Stimulated activated CD4-positive, alpha-beta T cell treated with anti-CD3 and anti-CD28 coated beads, Interleukin-4, amount 100 ng/mL, for 24 hours (primary cell): ENCODE measurements at places on chromosomes 16 and 17.

- DNase-seq: no peak
Measured at GRCh38 chr16:13708347-13709120, 211.4 kb upstream of the ERCC4 start.

DNA sequence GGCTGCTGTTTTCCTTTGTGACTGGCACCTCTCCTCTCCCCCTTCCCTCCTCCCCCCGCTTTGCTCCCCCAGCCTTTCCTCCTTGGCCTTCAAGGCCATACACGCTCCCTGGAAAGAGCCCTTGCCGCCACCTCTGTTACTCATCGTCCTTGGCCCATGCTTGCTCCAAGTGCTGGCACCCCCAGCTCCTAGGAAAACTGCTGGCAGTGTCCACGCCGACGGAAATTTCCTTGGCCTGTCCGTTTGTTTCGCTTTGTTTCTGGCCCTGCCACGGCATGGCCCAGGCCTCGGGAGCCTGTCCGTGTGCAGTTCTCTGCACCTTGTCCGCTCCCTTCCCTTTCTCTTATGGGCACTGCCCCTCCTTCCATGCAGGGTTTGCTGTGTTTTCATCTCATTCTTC lies 18.0 kb downstream of the CA5A start:
- no peak for DNase-seq

GRCh38 chr16:9411426-9411825 lies 320.0 kb downstream of the HAPSTR1 start:
- DNase-seq: no peak

DNA sequence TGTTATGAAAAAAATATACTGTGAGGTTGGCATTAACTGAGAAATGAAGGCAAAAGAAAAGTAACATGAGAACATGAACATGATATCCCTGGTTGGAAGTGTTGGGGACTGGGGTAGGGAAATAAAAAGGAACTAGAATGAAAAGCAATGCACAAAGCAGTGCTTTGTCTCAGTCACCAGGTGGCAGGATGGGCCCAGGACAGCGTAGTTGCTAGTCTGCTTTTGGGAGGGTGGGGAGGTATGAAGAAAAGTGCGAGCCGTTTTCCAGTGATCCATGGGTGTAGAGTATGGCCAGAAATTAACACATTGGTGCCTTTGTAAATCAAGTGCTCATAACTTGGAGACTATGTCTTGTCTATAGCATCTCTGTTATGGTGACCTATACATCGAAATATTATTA lies 662.5 kb upstream of the SALL1 start:
- DNase-seq: no peak

DNA sequence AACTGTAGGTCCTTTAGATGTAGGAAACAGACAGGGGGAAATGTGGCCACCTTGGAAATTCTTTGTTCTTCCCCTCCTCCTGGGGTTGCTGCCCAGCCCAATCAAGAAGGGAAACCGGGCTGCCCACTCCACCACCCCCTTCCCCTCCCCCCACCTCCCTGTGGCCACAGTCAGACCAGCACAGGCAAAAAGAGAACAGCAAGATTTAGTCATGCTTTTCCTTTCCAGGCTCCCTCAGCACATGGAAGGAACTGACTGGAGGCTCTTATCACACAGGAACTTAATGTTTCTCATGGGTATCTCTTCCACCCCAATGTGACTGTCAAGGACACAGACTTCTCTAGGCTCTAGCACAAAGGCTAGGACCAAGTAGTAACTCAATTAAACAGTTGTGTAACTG lies 3.0 kb upstream of the CCL1 start:
- DNase-seq: no peak

- DNase-seq: peak; percentile 78
Measured at GRCh38 chr17:35969558-35970380, 11.5 kb downstream of the CCL16 start.

GRCh38 chr16:1367486-1368174 lies 15.9 kb downstream of the GNPTG start:
- no peak for DNase-seq

DNA sequence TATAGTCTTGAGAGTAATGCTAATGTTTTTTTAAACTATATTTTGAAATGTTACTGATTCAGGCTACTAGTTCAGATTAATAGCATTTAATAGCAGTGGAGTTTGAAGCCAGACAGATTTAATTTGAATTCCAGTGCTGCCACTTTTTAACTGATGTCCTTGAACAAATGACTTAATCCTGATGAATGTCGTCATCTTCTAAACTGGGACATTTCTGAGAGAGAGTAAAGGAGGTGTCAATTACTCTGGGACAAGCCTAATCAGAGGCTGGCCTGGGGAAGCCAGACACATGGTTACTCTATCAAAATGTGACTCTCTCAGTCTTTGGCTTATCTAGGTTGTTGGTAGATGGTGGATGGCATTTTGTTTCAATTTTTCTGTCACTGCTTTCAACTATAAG lies 246.7 kb downstream of the HS3ST3A1 start:
- DNase-seq: no peak

DNA sequence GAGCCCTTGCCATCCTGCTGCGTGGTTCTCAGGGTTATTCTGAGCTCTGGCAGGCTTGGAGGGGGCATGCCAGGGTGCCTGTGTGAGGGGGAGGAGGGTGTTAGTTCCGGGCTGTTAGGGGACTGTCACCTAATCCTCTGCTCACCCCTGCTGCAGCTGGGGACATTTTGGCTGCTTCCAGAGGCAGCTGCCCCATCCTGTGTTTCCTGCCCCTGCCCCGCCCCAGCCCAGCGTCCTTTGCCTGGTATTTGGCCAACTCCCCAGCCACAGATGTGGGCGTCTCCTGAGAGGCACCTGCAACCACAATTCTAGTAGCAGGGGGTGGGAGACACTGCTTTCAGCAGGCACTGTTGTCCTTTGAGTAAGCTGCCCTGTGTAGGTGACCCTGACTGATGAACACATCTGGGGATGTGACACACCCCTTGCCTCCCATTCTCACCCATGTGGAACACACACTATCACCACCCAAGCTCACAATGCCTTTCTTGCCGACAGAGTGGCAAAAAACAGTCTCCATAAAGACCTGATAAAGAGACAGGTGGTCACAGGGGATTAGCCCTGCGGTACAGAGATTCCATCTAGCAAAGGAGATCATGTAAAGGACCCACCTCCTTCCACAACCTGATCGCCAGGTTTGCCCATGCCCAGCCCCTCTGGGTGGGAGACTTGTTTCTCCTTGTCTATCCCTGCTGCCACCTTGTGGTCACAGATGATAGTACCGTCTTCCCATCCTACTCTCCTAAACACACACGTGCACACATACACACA lies at the start of gene CHRNE:
CHRNE (minus strand) TSS at position 48 of the 768 bp plus-strand sequence; CDS start at position 13, 35 bp downstream.
- peak; percentile 83 for DNase-seq

GRCh38 chr17:50659179-50659578 lies 24.5 kb downstream of the ABCC3 start:
- DNase-seq: no peak

GRCh38 chr16:17509194-17509593 lies 38.4 kb upstream of the XYLT1 start:
- DNase-seq: no peak

- no peak for DNase-seq
Measured at GRCh38 chr17:61091096-61091495, 308.5 kb upstream of the TBX2 start.

GRCh38 chr17:36931697-36932382 lies 5.4 kb upstream of the LHX1 start:
- no peak for DNase-seq

GRCh38 chr17:40097931-40098845 lies 2.2 kb downstream of the NR1D1 start:
- no peak for DNase-seq

- DNase-seq: no peak
Measured at GRCh38 chr16:66920299-66920590, 1.6 kb upstream of the CDH16 start.

DNA sequence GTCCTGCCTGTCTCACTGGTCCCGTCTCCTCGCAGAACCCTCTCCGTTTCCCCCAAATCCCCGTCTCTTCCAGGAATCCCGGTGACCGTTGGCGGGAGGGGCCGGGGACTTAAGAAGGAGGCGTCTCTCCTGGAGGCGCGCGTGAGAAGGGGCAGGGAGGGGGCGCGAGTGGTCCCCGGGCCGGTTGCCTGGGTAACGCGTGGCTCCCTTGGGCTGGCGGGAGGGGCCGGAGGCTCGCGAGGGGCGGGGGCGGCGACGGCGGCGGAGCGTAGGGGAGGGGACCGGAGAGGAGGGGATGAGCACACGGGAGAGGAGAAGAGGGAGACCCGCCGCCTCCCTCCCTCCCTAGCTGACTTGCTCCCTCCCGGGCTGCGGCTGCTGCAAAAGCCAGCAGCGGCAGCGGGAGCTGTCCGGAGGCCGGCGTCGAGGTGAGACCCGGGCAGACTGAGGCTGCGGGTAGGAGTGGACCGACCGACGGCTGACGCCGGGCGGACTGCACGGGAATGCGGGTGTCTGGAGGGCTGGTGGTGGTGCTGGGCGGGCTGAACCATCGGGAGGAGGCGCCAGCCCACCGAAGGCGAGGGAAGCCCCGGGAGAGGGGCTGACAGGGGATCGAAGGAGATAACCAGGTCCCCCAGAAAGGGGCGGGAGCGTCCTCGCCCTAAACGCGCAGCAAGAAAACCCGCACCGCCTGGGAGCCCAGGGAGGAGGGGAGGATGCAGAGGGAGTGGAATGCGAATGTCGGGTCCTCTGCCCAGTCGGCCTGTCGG lies at the start of gene PRRT2:
PRRT2 (plus strand) TSS at position 298 of the 770 bp plus-strand sequence. CDS start 862 bp downstream, outside the sequence.
- DNase-seq: peak; percentile 47

DNA sequence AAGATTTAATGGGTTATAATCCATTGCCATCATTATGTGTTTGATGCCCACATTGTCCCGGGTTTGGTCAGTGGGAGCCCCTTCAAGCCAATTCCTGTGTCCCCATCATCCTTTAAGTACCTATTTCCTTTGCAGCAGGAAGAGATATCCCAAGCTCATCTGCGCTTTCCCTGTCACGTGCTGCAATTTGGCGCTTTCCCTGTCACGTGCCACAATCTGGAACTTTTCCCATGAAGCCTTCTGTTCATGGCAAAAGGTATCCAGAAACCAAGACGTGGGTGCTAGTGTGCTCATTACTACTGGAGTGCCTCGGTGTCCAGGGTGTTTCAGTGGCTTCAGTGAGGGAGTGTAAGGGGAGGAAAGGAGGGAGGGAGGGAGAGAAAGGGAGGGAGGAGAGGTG lies 168.5 kb downstream of the NPIPB11 start:
- DNase-seq: no peak

- no peak for DNase-seq
Measured at GRCh38 chr17:75917141-75917916, 12.6 kb upstream of the MRPL38 start.

DNA sequence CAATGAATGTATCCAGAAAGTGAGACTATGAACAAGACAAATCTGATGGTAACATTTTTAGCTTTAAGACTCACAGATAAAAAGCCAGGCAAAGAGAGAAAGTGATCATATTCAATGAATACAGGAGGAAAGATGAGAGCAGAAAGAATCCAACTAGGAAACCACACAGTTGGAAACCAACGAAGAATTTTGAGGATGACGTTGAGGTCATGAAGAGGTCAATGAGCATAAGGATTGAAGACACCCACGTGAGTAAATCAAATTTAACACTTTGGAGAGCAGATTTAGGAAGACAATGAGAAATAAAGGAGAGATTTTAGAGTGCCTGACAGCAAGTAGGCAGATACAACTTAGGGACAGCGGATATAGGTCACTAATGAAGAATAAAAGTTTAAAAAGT lies 948.1 kb downstream of the KCNJ2 start:
- no peak for DNase-seq

GRCh38 chr17:76547183-76547641 lies 7.4 kb downstream of the PRCD start:
- DNase-seq: peak; percentile 57
